ENCODE measurements at places on chromosomes 16 and 17.

GRCh38 chr17:36608794-36609497, 7.6 kb downstream of the MRM1 start:
- DNase-seq, result peak; percentile 76

DNA sequence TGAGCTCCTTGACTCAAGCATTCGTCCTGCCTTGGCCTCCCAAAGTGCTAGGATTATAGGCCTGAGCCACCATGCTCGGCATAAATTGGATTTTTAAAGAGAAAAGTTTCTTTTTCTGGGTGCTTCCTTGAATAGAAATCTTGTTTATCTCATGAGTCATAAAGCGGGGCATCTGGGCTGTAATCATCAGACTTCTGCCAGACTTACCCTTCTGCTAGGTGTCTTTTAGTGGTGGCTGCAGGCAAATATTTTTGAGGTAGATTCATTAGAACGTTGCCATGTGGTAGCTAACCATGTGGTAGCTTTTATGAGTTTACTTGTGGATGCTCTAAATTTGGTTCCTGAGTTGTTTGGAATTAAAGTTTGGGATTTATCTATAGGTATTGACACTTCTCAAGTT, 13.4 kb downstream of the PGS1 start:
- peak; percentile 42 for DNase-seq

- DNase-seq, result no peak
These were observed 6.8 kb downstream of the KRT38 start for GRCh38 chr17:41434005-41434404.

GRCh38 chr16:13631213-13631767, 288.7 kb upstream of the ERCC4 start:
- no peak for DNase-seq

DNA sequence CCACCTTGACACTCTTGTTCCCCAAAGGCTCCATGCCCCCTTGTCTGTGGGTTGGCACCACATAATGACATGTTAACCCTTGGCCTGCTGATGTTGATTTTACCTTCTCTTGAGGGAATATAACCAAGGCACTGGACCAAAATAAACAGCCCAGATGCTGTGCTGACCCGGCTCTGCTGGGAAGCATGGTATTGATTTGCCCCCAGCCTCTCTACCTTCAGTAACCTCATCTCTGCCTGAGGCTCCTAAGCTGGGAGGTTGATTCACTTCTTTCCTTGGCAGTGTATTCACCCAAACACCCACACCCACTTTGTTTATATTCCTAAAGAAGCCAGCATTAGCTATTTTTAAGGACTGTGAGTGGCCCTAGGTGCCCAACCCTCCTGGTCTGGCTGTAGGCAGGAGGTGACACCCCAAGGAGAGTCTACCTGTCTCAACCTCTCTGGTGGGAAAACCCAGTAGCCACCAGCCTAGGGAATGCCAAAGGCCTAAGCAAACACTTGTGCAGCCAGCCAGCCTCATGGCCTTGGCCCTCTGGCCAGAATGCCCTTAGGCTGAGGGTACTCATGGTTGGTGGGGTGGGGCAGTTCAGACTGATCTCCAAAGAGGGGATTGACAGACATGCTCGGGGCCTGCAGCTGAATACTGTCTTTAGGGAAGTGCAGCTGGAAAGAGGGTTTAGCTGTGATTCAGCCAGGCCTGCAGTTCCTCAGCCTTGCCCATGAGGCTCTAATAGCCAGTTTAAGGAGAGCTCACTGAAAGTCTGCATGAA, 42.7 kb downstream of the GNAO1 start:
- no peak for DNase-seq

- DNase-seq, result peak; percentile 77
These were observed 206.8 kb downstream of the PRKCA start for GRCh38 chr17:66508896-66509844.

GRCh38 chr17:10033959-10034358, 128.9 kb upstream of the RCVRN start:
- no peak for DNase-seq

GRCh38 chr16:4826980-4827379, 20.1 kb downstream of the GLYR1 start:
- DNase-seq, result no peak

- DNase-seq, result peak; percentile 45
These were observed 47.8 kb downstream of the ERN1 start for GRCh38 chr17:64081802-64082799.

DNA sequence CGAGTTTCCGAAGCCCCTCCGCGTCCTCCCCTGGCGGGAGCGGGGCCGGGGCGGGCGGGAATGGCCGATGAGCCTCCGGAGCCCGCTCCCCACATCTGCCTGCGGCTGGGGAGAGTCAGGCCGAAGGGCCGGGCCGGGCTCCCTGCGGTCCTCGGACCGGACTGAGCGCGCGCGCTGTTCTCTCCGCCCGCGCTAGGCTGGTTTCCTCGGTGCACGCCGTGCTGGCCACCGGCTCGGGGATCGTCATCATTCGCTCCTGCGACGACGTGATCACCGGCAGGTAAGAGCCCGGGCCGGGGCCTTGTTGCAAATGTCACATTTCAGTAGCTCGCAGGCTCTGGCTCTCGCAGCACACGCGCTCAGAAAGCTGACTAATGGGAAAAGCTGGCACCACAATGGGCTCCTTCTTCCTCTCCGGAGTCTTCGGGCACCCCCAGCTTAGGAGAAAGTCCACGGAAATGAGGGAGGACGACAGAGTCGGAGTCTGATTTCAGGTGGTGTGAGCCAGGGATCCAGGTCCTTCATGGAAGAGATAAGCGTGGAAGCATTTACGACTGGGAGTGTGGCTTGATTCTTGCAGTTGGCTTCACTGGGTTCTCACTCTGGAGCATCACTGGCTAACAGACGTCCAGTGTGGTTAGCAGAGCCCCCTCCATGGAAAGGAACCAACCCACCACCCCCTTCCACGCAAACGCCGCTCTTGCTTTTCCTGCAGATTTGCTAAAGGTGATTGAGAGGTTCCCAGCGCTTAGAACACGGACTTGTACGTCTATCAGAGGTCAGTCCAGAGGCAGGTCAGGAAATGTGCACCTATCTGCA, 715 bp downstream of the TLCD3A start:
- peak; percentile 55 for DNase-seq

DNA sequence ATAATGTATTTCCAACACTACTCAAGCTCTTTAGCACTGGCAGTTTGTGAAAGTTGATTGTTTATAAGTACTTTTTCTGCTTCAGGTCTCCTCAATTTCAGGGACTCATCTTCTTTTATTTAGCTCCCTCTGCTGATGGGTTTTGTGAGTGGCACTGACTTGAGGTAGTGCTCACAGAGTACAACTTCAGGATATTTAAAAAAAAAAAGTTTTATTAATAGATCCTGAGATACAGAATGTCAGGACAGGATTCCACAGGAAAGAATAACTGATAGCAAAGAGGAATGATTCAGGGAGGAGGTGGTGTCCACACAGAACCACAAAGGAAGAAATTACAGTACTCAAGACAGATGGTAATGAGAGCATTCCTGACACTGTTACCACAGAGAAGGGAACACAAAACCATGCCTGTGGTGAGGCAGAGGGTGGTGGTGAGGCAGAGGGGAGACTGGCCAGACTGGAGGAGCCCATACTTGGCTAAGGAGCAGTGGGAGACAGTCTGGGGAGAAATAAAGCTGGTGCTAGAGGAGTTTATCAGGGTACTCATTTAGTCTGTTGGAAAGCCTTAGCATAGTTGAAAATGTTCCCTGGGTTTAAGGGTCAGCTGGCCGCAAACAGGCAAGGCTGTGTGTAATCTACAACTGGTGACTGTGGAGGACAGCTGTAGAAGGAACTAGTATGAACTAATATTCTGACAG, 63.7 kb downstream of the SPAG9 start:
- peak; percentile 79 for DNase-seq

GRCh38 chr17:65374966-65375365, 186.5 kb downstream of the AXIN2 start:
- DNase-seq, result no peak

DNA sequence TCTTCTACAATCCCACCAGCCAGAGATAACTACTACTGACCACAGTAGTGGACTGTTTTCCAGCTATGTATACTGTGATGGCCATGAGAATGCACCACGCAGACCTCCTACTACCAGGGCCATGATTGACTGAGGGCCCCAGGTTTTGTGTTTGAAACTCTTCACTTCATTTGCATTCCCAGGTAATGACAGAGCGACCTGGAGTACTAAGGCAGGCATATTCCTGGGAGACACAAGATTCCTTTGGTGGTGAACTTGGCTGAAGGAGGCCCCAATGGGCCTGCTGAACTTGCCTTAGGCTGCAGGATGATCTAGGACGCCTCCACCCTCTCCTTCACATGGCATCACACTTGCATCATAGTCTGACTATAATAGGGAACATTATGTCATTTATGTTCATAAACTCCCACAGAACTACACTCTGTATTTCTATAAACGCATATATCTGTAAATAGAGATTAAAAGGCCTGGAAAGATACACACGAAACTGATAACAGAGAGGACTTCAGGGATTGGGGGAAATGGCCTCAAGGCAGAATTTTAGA, 30.4 kb downstream of the CLEC19A start:
- no peak for DNase-seq

DNA sequence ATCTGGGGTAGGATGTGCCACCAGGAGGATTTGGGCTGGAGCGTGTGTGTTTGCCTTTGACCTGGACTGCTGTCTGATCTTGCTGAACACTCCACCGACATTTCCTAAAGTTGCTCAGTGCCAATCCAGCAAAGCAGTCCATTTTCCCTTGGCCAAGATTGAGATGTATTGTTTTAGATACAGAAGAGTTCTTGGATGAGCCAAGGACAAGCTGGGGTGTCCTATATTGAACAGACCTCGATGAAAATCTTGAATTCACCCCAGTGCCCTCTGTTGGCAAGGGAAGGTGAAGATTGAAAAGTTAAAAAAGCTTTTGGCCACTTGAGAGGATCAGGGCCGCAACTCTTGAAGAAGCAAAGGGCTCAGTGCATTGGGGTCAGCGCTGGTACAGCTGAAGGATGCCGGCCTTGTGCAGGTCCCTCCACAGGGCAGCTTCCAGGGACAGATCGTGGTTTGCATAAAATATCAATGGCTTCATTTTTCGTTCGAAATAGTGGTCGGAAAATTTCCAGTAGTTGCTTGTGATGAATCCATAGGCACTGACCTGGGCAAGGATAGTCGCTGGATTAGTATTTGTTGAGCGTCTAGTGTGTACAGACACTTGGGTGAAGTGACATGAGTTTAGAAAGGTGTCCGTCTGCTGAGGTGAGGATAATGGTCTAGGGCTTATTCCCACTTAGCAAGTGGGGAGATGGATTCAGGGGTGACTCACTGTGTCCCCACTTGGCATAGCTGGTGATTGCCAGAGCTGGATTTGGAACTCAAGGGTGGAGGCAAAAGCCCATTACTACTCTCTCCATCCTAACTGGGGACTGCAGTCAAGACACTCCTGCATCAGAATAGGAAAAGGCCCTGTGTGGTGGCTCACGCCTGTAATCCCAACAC, 19.7 kb downstream of the ST6GALNAC2 start:
- no peak for DNase-seq
